NT2/D1 (cell line): ENCODE measurements at places on chromosomes 7 and 10.
A peak's percentile ranks its signal among the peaks of the same experiment; 100 is the strongest.

DNA sequence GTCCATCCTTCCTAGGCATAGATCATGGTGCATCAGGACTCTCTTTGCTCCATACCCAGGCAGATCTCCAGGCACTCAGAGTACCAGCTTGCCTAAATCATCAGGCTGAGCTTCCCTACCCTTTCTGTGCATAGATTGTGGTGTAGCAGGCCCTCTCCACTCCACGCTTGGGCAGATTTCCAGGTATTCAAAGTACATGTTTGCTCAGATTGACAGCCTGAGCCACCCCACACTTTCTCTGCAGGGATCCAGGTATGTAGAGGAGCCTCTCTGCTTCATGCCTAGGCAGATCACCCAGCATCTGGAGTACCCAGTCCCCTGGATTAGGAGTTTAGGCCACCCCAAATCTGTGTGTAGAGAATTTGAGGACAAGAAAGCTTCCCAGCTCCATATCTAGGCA is 957.4 kb upstream of the LRRTM3 start:
- no peak for DNase-seq

DNA sequence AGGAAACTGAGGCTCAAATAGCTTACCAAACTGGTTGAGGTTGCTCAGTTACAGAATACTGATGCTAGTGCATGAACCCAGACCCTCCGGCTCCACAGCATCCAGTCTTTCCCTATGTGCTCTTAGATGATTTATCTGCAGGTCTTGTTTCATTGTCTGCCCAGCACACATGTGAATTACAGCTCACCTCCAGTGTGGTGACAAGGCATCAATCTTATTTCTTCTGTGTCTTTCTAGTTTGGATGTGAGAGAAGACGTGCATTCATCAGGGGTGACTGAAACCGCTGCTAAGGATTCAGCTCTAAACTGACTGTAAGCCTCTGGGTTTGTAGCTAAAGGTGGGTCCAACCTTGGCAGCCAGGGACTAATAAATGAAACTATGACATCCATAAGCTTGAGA is 123.8 kb downstream of the SH2D4B start:
- DNase-seq: no peak

GRCh38 chr7:135258585-135258984 is 24.9 kb downstream of the STRA8 start:
- DNase-seq: no peak

DNA sequence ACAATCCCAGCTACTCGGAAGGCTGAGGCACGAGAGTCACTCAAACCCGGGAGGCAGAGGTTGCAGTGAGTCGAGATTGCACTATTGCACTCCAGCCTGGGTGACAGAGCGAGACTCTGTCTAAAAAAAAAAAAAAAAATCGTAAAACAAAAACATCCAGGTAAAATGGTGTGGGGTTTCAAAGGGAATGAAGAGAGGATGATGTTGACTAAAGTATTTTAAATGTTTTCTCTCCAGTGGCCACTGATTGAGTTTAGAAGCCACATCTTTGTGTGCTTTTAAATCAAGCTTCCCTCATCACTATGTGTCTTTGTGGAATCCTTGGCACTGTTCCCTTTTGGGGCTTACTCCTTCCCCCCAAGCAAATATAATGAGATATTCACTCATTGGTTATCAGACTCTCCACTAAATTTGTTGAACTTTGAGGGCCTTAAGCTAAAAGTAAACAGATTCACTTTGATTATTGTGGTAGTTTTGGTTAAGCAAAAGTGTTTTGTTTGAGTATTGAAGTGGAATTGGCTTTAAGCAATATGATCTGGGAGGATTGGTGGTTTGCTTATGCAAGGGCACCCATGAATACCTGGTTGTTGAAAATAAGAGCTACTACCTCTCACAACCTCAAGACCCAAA is 162.9 kb downstream of the CDK14 start:
- no peak for DNase-seq

DNA sequence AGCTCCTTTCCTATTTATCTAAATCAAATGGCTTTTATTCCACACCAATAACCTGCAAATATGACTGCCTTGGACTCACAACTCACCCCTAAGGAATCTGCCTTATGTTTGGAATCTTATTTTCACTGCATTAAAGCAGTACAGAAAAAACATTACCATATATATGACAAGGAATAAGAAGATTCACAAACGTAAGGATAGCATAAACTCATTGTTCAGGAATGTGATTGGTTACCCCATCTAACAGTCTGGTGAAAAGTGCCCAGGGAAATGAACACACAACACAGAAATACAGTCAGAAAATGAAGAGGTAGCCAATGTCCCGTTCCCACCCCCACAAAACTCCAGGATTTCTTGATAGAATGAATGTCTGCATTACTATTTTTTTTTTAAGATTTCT is 2.0 kb downstream of the PPP3CB start:
- DNase-seq: no peak

GRCh38 chr10:32056136-32057035 is at the start of gene KIF5B:
Gene KIF5B, minus strand, starts transcription at chr10:32056425. Its CDS starts 452 bp downstream, at chr10:32055973.
- peak; percentile 67 for DNase-seq

DNA sequence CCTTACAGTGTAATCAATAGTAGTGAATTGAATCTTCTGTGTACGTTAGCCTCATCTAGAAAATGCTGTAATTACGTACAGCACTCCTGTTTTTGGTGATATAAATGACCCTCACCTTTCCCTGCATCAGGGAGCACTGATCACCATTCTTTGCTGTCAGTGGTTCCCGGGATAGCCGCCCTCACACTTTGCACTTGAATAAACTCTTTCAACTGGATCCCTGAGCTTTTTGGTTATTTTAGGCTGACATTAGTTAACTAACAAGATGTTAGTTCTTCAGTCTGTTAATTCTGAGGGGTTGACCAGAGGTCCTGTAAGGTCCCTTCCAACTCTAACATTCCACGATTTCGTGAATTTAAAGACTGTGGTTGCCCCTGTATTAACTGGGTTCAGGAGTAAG is 23.4 kb upstream of the ZC3HAV1 start:
- DNase-seq: no peak

- no peak for DNase-seq
Observed at GRCh38 chr10:16866541-16867275, 49.5 kb upstream of the RSU1 start.

DNA sequence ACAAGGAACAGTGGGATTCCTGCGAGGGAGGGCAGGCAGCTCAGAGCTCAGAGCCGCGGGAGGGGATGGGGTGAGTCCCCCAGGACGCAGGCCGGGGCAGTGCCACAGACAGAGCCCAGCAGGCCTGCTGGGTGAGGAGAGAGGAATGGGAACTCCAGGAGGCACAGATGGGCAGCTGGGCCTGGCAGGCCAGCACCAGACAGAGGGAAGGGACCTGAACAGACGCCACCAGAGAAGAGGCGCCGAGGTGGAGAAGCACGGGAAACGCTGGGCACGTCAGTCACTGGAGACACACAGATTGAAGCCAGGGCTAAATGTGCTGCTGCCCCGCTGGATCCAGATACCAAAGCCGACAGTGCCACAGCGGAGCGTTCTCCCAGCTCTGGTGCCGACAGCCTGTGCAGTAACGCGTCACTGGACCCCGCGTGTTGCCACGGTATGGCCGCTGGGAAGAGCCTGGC is 225.8 kb downstream of the MAD1L1 start:
- no peak for DNase-seq

- DNase-seq: no peak
Observed at GRCh38 chr10:56012101-56012500, 349.0 kb downstream of the ZWINT start.

DNA sequence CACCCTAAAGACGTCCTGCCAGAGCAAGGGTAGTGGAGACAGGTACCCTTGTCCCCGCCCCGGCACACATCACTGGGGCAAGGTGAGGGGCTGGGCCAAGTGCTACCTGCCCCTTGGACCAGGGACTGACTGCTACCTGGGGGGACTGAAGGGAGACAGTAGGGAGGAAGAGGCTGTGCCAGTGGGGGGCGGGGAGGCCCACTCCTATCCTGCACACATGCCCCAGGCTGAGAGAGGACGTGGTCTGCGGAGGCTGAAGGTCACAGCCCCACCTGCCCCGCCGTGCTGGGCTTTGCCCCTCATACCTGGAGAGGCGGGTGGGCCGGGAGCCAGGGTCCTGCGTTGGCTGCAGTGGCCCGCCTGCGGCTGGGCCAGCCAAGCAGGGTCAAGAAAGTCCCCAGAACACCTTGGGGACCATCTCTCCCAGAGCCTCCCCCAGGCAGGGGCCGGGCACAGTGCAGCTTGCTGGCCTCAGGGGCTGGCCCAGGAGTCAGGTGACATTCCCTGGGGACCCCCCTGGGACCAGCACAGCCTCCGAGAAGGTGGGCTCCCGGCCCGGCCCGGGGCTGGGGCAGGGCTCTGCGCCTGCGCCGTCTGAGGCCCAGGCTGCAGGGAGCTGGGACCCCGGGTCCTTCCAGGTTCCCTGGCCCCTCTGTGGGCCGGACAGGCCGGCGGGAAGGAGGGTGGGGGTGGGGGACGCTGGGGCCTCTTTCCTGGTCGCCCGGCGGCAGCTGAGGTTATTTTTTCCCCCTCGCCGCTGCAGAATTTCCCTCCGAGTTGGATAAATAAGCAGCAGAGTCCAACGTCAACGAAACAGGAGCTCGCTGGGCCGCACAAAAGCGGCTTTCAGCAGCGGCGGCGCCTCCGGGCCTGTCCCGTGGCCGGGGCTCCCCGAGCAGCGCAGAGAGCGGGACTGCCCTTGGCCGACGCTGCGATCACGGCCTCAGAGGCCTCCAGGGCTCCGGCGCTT is 9.8 kb upstream of the FZD9 start:
- no peak for DNase-seq

- no peak for DNase-seq
Observed at GRCh38 chr7:29243910-29244655, 49.5 kb downstream of the CHN2 start.

DNA sequence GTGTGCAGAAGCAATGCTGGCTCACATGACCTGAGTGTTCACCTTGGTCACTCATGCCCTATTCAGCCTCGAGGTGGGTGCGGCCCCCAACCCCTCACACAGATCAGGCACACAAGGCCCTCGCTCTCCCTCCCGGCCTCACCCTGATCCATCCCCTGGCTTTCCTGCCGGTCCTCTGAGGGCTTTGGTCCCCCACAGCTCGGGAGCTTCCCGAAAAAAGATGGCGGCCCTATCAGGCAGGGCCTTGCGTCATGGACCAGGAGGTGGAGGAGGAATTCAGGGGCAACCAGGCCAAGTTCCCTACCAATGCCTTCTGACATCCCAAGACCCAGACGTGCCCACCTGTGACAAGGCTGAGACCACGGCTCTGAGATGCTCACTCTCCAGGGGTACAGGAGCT is 43.7 kb upstream of the DNAAF5 start:
- DNase-seq: no peak

- no peak for DNase-seq
Observed at GRCh38 chr7:159118197-159118595, 26.5 kb downstream of the VIPR2 start.

DNA sequence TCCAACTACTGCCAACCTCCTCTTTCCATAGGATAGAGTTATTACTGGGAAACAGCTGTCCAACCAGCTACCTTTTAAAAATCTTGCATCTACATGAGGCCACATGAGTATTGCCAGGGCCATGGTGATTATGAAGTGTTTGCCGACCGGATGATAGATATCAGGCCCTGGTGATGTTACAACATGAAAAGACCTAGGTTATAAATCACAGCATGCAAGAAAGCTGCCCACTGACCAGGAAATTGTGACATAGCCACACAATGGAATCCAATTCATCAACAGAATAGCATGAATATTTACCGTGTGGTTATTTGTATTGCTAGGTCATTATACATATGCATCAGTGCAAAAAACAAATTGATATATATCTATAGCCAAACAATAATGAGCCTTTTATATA is 517.0 kb downstream of the INHBA start:
- DNase-seq: no peak

- DNase-seq: peak; percentile 39
Observed at GRCh38 chr10:71998840-71999194, 34.6 kb downstream of the CHST3 start.

DNA sequence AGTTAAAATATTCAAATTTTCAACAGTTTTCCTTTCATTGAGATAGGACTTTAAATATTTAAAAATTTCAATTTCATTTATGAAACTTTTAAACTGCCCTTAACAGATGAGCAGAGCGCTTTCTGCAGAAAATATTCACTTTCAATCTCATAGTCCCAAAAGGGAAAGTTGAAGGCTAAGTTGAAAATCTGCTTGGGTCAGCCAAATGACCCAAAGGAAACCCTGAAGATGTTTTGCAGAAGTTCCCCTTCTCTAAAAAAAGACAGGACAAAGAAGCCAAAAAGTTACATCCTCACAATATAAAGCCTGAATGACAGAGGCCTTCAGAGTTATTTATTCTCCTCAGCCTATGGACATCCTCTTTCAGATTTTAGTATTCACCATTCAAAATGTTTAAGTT is 17.6 kb upstream of the SCIN start:
- no peak for DNase-seq

- DNase-seq: no peak
Observed at GRCh38 chr10:47145290-47145934, 154.6 kb upstream of the GDF10 start.

GRCh38 chr7:92997152-92997551 is 120.6 kb downstream of the SAMD9 start:
- DNase-seq: no peak

DNA sequence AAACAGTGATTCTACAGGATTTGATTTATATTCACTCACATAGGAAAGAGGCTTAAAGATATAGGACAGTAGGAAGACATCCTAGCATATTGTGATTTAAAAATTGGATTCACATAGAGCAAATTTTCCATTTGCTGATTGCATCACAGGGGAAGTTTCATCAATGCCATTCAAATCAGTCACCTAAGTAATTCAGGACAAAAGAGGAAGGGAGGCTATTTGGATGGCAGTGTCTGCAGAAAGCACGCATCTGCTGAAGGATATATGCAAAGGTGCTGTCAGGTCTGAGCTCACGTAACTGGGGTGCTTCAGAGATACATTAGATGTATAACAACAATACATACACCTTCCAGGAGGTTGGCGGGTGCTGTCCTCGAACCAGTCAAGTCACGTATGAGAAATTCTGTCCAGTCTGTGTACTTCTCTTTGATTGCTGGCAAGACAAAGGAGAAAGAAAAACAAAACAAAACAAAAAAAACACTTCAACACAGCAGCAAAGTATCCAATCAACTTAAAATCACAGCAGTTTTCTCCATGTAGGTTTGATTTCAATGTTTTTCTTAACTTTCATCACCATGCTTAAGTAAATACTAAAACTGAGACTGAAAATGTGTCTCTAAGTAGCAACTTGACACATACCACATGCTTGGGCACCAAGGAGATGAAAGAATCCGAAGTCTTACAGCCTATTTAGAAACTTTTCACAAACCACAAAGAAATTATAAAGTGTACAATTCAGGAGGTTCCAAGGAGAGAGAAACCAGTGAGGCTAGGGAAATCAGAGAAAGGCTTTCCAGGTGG is 125.1 kb downstream of the SFMBT2 start:
- no peak for DNase-seq

GRCh38 chr7:137755846-137756651 is 90.7 kb downstream of the DGKI start:
- no peak for DNase-seq

DNA sequence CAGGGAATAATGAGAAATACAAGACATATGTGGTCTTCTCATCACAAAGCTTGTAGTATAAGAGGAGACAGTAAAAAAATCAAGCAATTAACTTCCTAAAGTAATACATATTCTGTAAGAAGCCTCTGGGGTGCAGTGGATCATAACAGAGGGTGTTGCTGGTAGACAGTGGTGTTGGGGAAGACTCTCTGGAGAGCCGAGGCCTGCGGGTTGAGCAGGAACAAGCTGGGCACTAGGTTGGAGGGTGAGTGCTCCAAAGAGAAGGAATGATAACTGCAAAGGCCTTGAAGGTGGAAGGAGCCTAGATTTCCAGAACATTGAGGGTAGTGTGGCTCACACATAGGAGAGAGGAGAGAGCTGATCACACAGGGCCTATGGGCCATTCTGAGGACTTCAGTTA is 1.5 kb downstream of the GIMAP4 start:
- no peak for DNase-seq

GRCh38 chr10:77530011-77530410 is 107.6 kb downstream of the KCNMA1 start:
- DNase-seq: no peak
